ENCODE measurements at places on chromosomes 4 and X.

DNA sequence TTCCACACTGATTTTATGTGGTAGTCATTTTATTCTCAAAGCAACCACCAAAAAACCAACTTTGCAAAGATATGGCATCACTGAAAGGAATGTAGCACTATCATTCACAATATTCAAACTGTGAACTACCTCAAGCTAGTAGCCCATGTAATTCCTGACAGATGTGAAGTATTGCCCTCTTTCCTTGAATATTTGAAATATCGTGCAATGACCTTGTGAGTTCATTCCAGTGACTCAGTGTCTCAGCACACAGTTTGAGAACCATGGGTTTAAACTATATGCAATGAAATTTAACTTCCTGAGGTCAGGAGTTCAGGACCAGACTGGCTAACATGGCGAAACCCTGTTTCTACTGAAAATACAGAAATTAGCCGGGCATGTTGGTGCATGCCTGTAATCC is 20.9 kb upstream of the IQCM start:
- DNase-seq = no peak

DNA sequence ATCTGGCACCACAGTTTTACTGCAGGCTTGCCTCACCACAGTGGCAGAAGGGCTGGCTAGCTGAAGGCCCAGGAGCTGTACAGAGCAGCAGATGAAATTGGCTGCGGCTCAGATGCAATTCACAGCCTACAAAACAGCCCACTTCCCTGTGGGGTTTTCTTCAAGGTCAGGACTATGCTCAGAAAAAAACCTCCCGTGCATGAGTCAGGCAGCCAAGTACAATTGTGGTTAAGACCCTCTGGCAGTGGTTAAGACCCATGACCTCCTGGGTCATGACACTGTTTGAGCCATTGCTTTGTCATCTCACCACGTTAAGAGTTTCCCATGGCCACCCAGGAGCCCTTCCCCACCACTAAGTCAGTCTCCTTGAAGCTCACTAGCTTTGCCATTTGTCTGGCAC is 276.3 kb downstream of the HNRNPD start:
- no peak for DNase-seq

- no peak for DNase-seq
Measured at GRCh38 chr4:150337734-150338133, 244.2 kb upstream of the MAB21L2 start.

GRCh38 chr4:11698846-11699590 is 270.3 kb upstream of the HS3ST1 start:
- no peak for DNase-seq

DNA sequence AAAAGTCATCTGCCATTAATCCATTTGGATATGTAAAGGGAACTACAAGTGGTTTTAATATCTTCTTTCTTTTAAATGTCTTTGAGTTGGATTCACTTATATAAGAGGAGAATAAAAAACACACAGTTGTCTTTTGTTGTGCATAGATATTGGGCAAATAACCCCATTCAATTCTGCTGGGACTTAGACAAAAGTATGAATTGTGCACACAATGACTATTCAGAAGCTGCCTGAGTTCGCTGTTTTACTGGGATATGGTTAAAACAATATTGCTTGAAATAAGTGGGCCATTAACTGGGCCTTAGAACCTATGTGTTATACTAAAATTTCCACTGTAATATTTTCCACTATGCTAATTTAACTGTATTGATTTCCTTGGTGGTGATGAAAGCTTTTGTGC is 71.7 kb downstream of the PCYT1B start:
- DNase-seq = no peak
